ENCODE measurements at places on chromosomes 5 and 9.

GRCh38 chr5:96566833-96567587, 95.2 kb upstream of the CAST start:
- no peak for DNase-seq

DNA sequence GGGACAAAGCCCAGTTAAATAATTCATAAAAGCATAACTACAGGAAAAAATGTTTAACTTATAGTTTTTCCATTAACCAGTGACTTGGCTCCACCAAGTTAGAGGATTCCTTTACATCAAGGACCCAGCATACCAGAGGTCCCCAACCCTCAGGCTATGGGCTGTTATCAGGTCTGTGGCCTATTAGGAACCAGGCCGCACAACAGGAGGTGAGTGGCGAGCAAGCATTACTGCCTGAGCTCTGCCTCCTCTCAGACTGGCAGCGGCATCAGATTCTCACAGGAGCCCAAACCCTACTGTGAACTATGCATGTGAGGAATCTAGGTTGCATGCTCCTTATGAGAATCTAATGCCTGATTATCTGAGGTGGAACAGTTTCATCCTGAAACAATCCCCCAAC, 303.1 kb downstream of the ELAVL2 start:
- DNase-seq, result no peak

GRCh38 chr5:62684310-62684709, 105.7 kb downstream of the LRRC70 start:
- DNase-seq, result no peak

- DNase-seq, result no peak
Observed at GRCh38 chr5:41305056-41305455, 91.7 kb upstream of the C6 start.

GRCh38 chr9:78985084-78985738, 586.6 kb upstream of the TLE4 start:
- DNase-seq, result no peak

- DNase-seq, result no peak
Observed at GRCh38 chr5:148843510-148844318, 17.3 kb downstream of the ADRB2 start.

Data from NCI-H2107 (cell line).